ENCODE measurements at places on chromosomes 3 and 15.

- no peak for DNase-seq
These were observed 143.5 kb downstream of the GAP43 start for GRCh38 chr3:115766587-115767482.

DNA sequence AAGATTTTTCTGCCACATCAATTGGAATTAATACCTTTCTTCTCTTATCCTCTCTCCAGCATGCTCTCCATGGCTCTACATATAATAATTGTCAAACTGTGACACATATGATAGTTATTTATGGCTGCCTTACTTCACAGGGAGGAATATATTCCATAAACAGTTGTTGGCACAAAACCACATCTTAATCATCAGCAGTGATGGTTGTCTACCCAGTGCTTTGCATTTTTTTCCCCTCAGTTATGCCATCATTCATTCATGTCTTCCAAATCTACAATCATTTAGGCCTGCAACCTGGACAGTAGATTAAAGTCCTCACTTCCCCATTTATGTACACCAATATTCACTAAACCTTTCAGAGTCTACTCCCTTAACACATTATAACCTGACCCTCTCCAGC is 107.7 kb downstream of the THRB start:
- DNase-seq = no peak

DNA sequence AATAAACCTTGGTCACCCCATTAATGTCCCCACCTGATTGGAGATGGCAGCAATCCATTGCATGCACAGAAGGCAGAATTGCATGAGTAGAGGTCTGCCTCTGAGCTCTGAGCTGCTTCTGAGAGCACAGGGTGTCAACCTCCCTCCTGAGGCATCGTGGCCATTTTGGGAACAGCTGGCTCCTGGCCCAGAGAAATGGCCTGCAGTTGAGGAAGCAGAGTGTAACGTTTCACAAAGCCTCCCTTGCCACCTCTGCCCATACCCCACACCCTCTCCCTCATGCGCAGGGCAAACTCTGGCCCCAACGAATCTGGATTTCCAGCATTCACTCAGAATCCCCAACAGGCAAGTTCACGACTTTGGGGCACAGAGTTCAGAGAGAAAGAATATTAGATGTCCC is 198.9 kb downstream of the ADAMTS9 start:
- no peak for DNase-seq

DNA sequence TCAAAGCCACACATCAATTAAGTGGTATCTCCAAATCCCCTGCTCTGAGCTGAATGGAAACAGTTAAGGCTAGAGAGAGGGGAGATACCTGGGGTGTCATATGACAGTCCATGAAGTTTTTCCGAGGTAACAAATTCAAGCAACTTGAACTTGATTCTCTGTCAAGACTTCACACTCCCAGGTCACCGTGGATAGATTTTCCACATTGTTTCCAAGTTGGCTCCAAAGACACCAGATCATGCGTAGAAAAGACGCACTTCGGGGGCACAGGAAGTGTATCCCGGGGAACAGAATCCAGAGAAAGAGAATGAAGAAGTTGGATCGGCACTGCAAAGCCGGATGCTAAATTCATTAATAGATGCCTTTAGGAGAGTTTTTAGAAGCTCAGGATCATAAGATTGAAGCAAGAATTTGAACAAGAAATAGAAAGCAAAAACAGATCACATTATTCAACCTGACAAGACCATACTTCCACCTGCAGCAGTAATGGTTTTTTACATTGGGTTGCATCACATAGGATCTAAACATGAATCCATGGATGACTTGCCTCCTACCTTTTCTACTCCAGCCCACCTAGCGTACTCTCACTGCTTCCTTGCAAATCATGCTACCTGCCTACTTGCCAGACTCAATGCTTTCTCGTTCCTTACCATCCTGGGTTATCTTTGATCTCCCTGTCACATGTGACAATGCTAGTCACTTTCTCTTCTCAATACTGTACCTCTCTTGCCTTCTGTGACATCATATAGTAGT is 253.0 kb upstream of the ADAMTS9 start:
- no peak for DNase-seq

- no peak for DNase-seq
These were observed 8.6 kb downstream of the GABRR3 start for GRCh38 chr3:98026425-98027084.

All from substantia nigra (tissue), 51 donors.